ENCODE measurements at places on chromosomes 13 and 19. TPM values are rescaled to one million over a fixed set of nuclear protein-coding genes. Genes with fewer than 3 reads are reported as not detected.

The NANOS3 gene
- polyA plus RNA-seq = 1.4 TPM

The FLT3LG gene
- polyA plus RNA-seq = 3.1 TPM

The PLK5 gene
- polyA plus RNA-seq = 0.68 TPM

DNA sequence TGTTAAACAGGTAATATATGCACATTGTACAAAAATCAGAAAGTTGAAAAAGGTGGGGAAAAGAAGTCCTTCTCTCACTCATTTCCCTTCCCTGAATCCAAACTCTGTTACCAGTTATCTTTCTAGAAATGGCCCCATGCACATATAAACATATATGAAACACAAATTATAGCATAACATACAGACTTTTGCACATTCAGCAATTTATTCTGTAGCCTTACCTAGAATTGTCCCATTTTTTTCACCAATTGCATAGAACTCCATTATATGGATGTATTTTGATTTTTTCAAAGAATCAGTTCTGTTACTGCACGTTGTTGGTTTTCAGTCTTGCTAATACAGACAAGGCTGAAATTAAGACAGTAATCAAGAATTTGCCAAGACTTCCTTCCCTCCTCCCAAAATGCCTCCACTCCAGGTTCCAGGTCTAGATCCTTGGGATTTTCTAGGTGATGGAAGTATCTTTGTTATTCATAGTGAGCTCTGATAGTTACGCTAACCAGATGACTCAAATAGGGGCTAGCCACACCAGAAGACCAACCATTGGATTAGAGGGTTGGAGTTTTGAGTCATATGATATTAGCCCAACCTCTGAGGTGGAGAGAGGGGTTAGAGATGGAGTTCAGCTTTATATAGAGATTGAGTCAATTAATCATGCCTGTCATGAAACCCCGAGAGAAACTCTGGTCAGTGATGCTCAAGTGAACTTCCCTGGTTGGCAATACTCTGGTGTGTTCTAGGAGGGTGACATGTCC, 30.7 kb downstream of the GPR180 start:
- no peak for DNase-seq

- DNase-seq = peak; percentile 40
Observed at GRCh38 chr13:35478271-35479037, 2.0 kb upstream of the MAB21L1 start.

DNA sequence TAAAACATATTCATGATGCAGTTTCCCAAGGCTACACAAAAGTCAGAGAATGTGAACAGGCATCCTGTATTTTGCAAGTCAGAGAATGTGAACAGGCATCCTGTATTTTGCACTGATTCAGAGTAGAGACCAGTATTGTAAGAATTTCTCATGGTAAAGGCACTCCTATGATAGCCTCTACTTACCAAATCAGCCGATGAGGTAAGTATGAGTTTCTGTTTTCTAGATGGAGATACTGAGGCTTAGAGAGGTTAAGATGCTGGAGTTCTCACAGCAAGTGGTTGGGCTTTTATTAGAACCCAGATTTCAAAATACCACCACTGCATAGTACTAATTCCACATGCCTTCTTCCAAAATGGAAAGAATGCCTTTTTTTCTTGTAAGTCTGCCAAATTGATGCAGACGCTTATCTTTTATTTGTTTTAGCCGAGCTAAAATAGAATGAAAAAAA, 12.3 kb downstream of the TPT1 start:
- DNase-seq = no peak
